Spleen (tissue), 13 donors: ENCODE measurements at places on chromosomes 16 and 17. TPM values are rescaled to one million over a fixed set of nuclear protein-coding genes. Genes with fewer than 3 reads are reported as not detected.

The RDM1 gene
- 2.3 TPM for polyA plus RNA-seq

The PRSS33 gene
- polyA plus RNA-seq: not detected

DNA sequence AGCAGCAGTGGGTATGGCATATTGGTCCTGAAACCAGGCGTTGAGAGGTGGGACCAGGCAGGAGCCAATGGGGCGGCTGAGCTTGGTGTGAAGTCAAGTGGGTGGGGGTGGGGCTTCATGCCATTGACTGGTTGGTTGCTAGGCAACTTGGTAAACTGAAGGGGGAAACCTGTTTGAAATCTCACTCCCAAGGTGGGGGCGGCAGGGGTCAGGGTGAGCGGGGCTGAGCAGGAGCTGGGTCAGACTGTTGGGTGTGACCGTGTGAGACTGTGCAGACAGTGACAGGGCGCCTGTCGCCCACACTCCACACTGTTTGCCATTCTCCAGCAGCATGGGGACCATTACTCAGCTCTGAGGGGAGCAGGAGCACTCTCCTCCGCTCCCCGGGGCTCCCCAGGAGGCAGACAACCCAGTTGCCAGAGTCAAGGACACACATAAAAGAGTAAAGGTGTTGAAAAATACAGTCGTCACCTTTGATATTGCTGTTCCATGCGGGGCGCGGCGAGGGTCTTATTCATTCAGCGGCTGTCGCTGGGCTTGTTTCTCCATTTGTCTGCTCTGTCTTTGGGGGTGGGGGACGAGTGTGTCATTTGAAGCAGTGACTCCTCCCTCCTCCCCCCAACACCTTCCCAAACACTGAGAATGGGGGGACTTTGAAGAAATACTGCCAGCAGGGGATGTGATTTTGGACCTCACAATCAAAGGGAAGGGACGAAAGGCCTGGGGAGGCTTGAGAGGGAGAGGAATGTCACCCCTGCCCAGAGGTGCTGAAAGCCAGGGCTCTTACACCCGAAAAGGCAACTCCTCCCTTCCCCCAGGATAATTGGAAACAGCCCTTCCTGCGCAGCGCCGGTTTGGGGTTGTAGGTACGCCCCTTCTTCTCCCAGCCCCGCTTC is 1.2 kb upstream of the EFNB3 start:
- H3K27me3 ChIP-seq: peaks cover 54% of the 10 kb centered on the region
- H3K4me1 ChIP-seq: peaks cover 11% of the 10 kb centered on the region
- DNase-seq: peak; percentile 54
- no peak overlapping the region for H3K27ac ChIP-seq

The MYH11 gene
- polyA plus RNA-seq: 9.6 TPM

DNA sequence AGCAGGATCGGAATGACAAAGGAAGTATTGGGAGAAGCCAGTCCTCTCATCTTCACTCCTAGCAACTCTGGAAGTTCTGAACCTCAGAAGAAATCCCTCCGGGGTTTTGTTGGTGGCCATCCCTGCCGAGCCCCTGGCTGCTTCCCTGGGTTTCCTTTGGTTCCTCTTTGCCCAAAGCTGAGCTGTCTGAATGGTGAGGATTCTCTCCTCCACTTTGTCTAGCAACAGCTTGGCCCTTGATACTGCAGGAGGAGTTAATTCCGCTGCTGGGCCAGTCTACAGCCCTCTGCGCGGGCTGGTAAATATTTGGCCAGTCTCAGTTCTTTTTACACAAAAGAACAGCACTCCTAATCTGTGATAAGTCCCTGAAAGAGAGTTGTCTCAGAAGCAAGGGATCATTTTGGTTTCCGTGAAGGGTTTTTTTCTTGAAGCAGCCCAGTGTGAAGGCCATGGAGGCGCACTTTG is 170.9 kb downstream of the RAB11FIP4 start:
- no peak overlapping the region for H3K27ac ChIP-seq
- no peaks in the 10 kb centered on the region for H3K36me3 ChIP-seq
- no peak for DNase-seq
- peaks cover 5% of the 10 kb centered on the region for H3K4me1 ChIP-seq

The CD79B gene
- 659 TPM for polyA plus RNA-seq

DNA sequence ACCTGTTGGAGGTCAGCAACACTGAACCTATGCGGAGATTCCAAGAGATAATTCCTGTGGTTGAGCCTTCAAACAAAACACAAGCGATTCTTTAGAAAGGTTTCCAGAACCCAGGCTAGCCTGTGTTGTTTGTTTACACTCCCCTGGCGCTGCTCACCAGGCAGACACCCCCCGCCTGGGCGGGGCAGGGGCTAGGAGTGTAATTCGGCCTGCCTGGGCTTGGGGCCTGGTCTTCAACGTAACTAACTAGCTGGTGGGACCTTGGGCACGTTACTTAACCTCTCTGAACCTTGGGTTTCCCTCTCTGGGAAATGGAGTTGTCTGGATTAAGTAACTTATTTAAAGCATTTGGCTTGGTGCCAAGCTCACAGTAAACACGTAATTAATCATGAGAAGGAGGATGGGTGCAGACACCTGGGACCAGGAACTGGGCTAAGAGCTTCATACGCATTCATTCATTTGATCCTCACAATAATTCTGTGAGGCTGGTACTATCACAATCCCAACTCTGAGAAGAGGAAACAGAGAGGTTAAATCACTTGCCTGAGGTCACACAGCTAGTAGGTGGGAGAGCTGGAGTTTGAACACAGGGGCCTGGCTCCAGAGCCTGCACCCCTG is 7.6 kb upstream of the ARHGAP27 start:
- no peaks in the 10 kb centered on the region for H3K4me1 ChIP-seq
- H3K27me3 ChIP-seq: no peaks in the 10 kb centered on the region
- no peak overlapping the region for H3K4me3 ChIP-seq
- H3K27ac ChIP-seq: no peak overlapping the region

- H3K27ac ChIP-seq: no peak overlapping the region
- H3K4me1 ChIP-seq: peaks cover 7% of the 10 kb centered on the region
- H3K36me3 ChIP-seq: no peaks in the 10 kb centered on the region
Observed at GRCh38 chr17:83179374-83179773, 100.0 kb downstream of the METRNL start.

DNA sequence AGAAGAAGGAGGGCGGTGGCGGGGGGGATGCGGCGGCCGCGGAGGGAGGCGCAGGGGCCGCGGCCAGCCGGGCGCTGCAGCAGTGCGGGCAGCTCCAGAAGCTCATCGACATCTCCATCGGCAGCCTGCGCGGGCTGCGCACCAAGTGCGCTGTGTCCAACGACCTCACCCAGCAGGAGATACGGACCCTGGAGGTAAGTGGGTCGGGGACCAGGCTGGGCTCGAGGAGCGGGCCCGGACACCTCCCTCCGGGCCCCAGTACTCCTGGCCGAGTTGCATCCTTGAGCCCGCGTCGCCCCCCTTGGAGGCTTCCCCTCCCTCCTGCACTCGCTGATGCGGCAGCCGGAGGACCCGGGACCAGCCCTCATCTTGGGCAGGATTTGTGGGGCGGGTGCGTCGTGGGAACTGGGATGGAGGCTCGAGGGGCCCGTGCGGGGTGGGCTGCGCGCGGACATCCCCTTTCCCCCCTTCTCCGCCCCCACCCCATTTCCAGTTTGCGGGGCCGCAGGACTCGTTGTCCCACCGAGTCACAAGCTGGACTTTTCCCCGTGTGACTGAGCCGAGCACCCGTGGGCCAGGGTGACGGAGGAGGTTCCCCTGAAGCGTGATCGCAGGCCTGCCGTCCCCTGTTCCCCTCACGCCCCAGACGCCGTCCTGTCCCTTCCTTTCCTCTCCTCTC is 572 bp downstream of the KSR1 start:
- no peaks in the 10 kb centered on the region for H3K27me3 ChIP-seq
- peak overlapping the region; percentile 84 for H3K27ac ChIP-seq
- peaks cover 6% of the 10 kb centered on the region for H3K4me1 ChIP-seq
- DNase-seq: peak; percentile 87
- no peaks in the 10 kb centered on the region for H3K36me3 ChIP-seq
- H3K4me3 ChIP-seq: peak overlapping the region; percentile 76
